Activated CD8-positive, alpha-beta T cell treated with anti-CD3 and anti-CD28 coated beads, Interleukin-2, amount 10 ng/mL, durations not matched to agents 7 days and 5 days (primary cell): ENCODE measurements at places on chromosomes 11 and 22.

DNA sequence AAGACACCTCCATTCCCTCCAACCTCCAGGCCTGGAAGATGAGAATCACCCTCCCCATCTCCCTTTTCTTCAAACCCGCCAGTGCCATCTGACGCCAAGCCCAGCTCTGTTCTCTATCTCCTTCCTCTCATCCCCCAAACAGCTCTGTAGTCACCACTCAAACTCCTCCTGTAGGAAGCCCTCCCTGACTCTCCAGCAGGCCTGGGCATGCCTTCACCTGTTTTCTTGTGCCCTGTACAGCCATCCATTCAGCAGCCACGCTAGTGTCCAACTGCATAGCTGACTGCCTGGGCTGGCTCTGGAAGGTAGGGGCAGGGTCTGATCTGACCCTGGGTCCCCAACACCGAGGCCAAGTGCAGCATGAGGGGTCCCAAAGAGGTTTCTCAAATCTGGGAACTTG lies 25.0 kb downstream of the GDPD5 start:
- peaks cover 2% of the 10 kb centered on the region for H3K4me1 ChIP-seq
- H3K27ac ChIP-seq = no peak overlapping the region
- no peak overlapping the region for H3K4me3 ChIP-seq
- H3K27me3 ChIP-seq = peaks cover 3% of the 10 kb centered on the region
- no peak for DNase-seq

- peak; percentile 53 for DNase-seq
- peaks cover 37% of the 10 kb centered on the region for H3K36me3 ChIP-seq
- peaks cover 32% of the 10 kb centered on the region for H3K4me1 ChIP-seq
- peak overlapping the region; percentile 93 for H3K27ac ChIP-seq
Observed at GRCh38 chr11:62124186-62125113, 639 bp downstream of the INCENP start.

DNA sequence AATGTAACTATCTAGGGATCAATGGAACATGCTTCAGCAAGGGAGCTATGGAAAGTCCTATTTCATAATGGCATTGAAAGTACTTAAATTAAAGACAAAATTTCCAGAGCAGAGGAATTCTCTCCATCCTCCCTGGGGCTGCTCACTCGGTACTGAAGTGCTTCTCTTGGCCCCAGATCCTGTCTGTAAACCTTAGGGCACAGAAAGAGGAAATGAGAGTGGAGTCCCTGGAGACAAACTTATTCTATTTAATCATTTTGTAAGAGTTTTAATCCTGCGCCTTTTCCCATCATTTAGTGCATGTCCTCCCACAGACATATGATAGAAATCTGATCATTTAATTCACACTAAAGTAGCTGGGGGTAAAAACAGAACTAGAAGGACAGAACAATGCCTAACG lies 20.9 kb upstream of the PAMR1 start:
- DNase-seq = no peak
- peaks cover 11% of the 10 kb centered on the region for H3K27me3 ChIP-seq
- H3K27ac ChIP-seq = no peak overlapping the region
- H3K36me3 ChIP-seq = no peaks in the 10 kb centered on the region
- H3K4me1 ChIP-seq = no peaks in the 10 kb centered on the region

GRCh38 chr22:37229012-37229804 lies 14.9 kb downstream of the RAC2 start:
- H3K27me3 ChIP-seq = no peaks in the 10 kb centered on the region
- peaks cover 90% of the 10 kb centered on the region for H3K4me1 ChIP-seq
- DNase-seq = peak; percentile 74
- peak overlapping the region; percentile 80 for H3K4me3 ChIP-seq
- H3K36me3 ChIP-seq = peaks cover 83% of the 10 kb centered on the region

GRCh38 chr11:126808296-126808695 lies 192.3 kb downstream of the KIRREL3 start:
- H3K27me3 ChIP-seq = no peaks in the 10 kb centered on the region
- H3K27ac ChIP-seq = no peak overlapping the region
- no peaks in the 10 kb centered on the region for H3K4me1 ChIP-seq
- no peaks in the 10 kb centered on the region for H3K36me3 ChIP-seq
- no peak for DNase-seq

DNA sequence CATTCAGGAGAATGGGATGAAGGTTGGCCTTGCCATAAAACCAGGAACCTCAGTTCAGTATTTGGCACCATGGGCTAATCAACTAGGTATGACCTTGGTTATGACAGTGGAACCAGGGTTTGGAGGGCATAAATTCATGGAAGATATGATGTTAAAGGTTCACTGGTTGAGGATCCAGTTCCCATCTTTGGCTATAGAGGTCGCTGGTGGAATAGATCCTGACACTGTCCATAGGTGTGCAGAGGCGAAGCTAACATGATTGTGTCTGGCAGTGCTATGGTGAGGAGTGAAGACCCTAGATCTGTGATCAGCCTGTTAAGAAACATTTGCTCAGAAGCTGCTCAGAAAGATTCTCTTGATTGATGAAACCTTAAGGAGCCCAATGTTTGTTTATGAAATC lies 5.7 kb downstream of the NF2 start:
- H3K36me3 ChIP-seq = peaks cover 33% of the 10 kb centered on the region
- H3K4me3 ChIP-seq = no peak overlapping the region
- DNase-seq = no peak
- peaks cover 19% of the 10 kb centered on the region for H3K4me1 ChIP-seq
- no peak overlapping the region for H3K27ac ChIP-seq

DNA sequence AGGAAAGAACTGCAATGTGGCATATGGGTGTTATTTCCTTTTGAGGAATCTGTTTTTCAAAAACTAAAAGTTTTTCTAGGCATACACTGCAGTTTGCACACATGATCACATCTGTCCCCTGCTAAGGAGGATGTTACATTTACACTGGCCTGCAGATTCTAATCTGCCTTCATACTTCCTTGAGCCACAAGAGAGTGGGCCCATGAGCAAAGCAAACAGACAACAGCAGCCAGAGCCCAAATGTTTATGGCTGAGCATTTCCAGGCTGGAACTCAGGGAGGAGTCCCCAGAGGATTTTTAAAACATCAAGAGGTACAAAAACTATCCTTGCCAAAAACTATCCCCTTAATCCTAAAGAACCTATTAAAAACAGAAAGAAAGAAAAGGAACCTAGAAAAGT lies 117.2 kb upstream of the MTNR1B start:
- no peaks in the 10 kb centered on the region for H3K4me1 ChIP-seq
- H3K27ac ChIP-seq = no peak overlapping the region
- H3K4me3 ChIP-seq = no peak overlapping the region
- no peaks in the 10 kb centered on the region for H3K36me3 ChIP-seq

GRCh38 chr11:98300719-98301118 lies 720.0 kb upstream of the CNTN5 start:
- no peak overlapping the region for H3K27ac ChIP-seq
- H3K4me1 ChIP-seq = peaks cover 11% of the 10 kb centered on the region
- no peak for DNase-seq

DNA sequence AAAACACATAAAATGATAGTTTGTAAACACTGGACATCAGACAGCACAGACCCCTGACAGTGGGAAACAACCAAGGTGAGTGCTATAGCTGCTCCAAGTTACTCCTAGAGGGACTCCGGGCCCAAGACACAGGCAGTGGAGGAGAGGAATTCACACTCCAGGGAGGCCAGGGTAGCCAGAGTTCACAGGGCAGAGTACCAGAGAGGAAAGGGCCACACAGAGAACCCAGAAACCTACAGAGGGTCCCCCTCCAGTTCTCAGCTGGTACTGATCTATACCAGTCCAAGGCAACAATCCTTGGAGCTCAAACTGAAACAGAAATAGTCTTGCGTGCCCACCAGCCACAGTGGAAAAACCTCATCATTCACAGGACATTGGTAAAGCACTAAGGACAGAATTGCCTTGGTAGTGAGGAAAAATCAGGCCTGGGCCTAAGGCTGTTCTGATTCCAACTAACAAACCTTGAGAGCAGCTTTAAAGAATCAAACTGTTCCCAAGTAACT lies 7.6 kb downstream of the VPS37C start:
- H3K4me1 ChIP-seq = peaks cover 5% of the 10 kb centered on the region
- H3K27me3 ChIP-seq = no peaks in the 10 kb centered on the region
- DNase-seq = no peak
- H3K4me3 ChIP-seq = no peak overlapping the region
- H3K36me3 ChIP-seq = peaks cover 18% of the 10 kb centered on the region

DNA sequence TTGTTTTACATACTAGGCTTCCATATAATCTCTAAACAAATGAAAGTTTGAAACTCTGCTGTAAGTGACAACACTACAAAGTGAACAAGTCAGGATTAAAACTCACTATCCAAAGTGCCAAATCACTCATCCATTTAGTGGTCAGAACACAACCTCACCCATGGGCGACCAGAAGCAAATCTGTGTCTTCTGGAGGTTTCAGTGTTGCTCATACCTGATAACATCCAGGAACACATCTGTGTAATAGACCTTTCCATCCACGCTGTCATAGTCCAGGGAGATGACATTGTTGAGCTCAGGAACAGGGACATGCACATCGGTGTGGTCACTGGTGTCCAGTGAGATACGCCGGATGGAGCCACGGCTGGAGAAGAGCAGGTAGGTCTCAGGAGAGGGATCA lies 28.5 kb upstream of the CKAP5 start:
- no peaks in the 10 kb centered on the region for H3K4me1 ChIP-seq
- H3K27me3 ChIP-seq = no peaks in the 10 kb centered on the region
- no peak overlapping the region for H3K27ac ChIP-seq
- DNase-seq = no peak
- no peak overlapping the region for H3K4me3 ChIP-seq
- no peaks in the 10 kb centered on the region for H3K36me3 ChIP-seq

DNA sequence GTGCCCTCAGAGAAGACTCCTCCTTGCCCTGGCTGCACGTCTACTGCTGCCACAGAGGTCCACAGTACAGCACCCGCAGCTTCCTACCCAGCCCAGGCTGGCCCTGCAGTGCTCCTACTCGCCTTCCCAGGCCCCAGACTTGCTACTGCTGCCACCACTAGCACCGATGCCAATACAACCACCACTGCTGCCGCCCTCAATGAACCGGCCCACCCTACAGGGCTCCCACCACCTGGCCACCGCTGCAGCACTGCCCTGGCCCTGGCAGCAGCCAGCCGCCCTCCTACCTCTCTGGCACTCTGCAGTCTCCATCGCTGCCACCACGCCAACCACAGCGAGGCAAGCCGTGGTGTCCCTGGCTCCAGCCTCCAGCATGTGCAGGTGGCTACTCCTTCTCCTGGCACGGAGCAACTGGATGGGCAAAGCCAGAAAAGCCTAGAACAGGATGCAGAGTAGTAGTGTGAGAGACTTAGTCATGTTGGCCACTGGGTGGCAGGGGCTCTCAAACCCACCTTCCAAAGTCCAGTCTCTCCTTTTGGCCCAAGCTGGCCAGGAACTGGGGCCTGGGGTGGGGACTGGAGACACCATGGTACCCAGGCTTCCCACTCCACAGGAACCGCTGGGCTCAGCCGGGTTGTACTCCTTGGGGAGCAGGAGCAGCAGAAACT lies 39.4 kb downstream of the C22orf42 start:
- no peak for DNase-seq
- no peak overlapping the region for H3K4me3 ChIP-seq
- H3K4me1 ChIP-seq = no peaks in the 10 kb centered on the region
- H3K36me3 ChIP-seq = no peaks in the 10 kb centered on the region

DNA sequence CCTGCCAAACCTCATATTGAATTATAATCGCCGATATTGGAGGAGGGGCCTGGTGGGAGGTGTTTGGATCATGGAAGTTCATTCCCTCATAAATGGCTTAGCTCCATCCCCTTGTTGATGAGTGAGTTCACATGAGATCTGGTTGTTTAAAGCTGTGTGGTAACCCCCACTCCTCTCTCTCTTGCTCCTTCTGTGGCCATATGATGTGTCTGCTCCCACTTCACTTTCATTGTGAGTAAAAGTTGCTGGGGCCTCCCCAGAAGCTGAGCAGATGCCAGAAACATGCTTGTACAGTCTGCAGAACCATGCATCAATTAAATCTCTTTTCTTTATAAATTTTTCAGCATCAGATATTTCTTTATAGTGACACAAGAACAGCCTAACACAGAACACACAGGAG lies 929.0 kb upstream of the FAT3 start:
- H3K4me3 ChIP-seq = no peak overlapping the region
- no peak for DNase-seq
- no peaks in the 10 kb centered on the region for H3K36me3 ChIP-seq
- H3K4me1 ChIP-seq = no peaks in the 10 kb centered on the region
- no peak overlapping the region for H3K27ac ChIP-seq

DNA sequence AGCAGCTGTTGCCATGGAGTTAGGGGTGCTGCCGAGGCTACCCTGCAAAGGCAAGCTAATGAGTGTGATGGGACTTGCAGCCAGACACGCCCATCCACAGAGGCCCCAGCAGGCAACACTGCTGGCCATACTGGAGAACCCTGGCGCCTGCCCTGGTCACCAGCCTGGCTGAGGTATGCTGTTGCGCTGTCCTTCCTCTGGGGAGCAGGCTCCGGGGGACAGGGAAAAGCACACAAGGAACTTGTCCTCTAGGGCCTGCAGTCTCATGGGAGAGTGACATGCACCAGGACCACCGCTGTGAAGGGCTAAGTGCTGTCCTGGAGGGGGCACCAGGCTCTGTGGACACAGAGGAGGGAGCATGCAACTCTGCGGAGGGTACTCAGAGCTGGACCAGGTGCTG lies 35.8 kb downstream of the TOM1 start:
- peaks cover 8% of the 10 kb centered on the region for H3K36me3 ChIP-seq
- H3K4me3 ChIP-seq = no peak overlapping the region
- no peak for DNase-seq
- H3K27me3 ChIP-seq = no peaks in the 10 kb centered on the region
- H3K27ac ChIP-seq = peak overlapping the region; percentile 59

DNA sequence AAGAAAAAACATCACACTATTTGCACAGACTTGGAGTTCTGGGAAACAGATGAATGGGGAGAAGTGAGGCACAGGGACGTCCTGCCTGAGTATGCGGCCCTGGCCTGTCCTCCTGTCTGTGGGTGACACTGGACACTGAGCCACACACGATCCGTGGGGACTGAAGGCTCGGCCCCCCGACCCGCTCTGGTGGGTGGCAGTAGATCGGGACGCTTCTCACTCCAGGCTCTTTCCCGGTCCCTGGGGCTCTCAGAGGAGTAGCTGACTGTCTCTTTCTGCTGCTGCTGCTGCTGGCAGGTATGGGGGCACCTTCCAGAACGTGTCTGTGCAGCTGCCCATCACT lies 27.7 kb downstream of the MUC6 start:
- H3K27ac ChIP-seq = no peak overlapping the region
- no peak overlapping the region for H3K4me3 ChIP-seq

DNA sequence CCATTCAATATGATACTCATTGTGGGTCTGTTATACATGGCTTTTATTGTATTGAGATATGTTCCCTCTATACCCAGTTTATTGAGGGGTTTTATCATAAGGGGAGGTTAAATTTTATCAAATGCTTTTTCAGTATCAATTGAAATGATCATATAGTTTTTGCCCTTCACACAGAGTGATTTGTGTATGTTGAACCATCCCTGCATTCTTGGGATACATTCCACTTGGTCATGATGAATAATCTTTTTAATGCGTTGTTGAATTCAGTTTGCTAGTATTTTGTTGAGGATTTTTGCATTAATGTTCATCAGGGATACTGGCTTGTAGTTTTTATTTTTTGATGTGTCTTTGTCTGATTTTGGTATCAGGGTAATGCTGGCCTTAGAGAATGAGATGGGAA lies 98.0 kb downstream of the ATG16L2 start:
- no peak overlapping the region for H3K27ac ChIP-seq
- H3K36me3 ChIP-seq = peaks cover 62% of the 10 kb centered on the region
- H3K27me3 ChIP-seq = no peaks in the 10 kb centered on the region
- no peak overlapping the region for H3K4me3 ChIP-seq

GRCh38 chr22:37213218-37213855 lies 1.1 kb upstream of the SSTR3 start:
- no peak overlapping the region for H3K27ac ChIP-seq
- H3K27me3 ChIP-seq = no peaks in the 10 kb centered on the region
- H3K4me1 ChIP-seq = peaks cover 28% of the 10 kb centered on the region
- DNase-seq = no peak
- no peak overlapping the region for H3K4me3 ChIP-seq
- peaks cover 19% of the 10 kb centered on the region for H3K36me3 ChIP-seq
